ENCODE measurements at places on chromosomes 1 and 21.

- DNase-seq = no peak
- H3K27me3 ChIP-seq = no peaks in the 10 kb centered on the region
- H3K4me3 ChIP-seq = no peak overlapping the region
- no peaks in the 10 kb centered on the region for H3K36me3 ChIP-seq
- peaks cover 6% of the 10 kb centered on the region for H3K4me1 ChIP-seq
These were observed 99.9 kb downstream of the PBX1 start for GRCh38 chr1:164658864-164659263.

GRCh38 chr1:221829327-221830015, 87.6 kb upstream of the DUSP10 start:
- no peak overlapping the region for H3K27ac ChIP-seq
- H3K4me3 ChIP-seq = no peak overlapping the region
- no peaks in the 10 kb centered on the region for H3K36me3 ChIP-seq

- no peaks in the 10 kb centered on the region for H3K27me3 ChIP-seq
- no peaks in the 10 kb centered on the region for H3K36me3 ChIP-seq
- no peak overlapping the region for H3K27ac ChIP-seq
- no peak for DNase-seq
- H3K4me3 ChIP-seq = no peak overlapping the region
These were observed 44.2 kb downstream of the WDR64 start for GRCh38 chr1:241696172-241696814.

GRCh38 chr1:36843906-36844610, 190.3 kb downstream of the GRIK3 start:
- H3K27ac ChIP-seq = no peak overlapping the region
- peaks cover 25% of the 10 kb centered on the region for H3K4me1 ChIP-seq
- H3K36me3 ChIP-seq = no peaks in the 10 kb centered on the region

DNA sequence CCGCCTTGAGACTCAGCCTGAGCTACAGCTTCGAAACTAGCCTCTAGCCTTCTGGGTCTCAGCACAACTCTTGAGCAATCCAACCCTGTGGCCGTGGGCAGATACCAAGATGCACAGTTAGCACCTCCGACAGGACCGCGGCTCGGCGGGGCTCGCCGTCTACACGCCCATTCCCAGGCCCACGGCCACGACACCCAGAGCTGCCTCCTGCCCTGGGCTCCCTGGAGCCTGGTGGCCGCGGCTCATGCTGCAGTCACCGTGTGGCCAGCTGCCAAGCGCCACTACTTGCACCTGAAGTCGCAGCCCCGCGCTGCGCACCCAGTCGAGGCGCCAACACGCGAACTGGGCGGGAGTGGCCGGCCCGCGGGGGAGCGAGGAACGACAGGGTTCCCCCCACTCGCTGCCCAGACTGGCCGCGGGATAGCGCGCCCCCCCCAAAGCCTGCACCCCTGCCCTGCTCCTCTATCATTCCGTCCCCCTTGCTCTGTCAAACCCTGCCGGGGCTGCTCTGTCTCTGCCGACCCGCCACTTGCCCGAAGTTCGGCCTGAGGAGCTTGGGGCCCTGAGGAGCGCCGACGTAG, 729 bp upstream of the CDCA8 start:
- H3K27me3 ChIP-seq = no peaks in the 10 kb centered on the region
- DNase-seq = no peak
- no peak overlapping the region for H3K27ac ChIP-seq
- H3K4me3 ChIP-seq = peak overlapping the region; percentile 91

- peaks cover 5% of the 10 kb centered on the region for H3K4me1 ChIP-seq
- H3K27ac ChIP-seq = no peak overlapping the region
- H3K27me3 ChIP-seq = no peaks in the 10 kb centered on the region
- no peak for DNase-seq
These were observed 240.2 kb downstream of the USH2A start for GRCh38 chr1:216183007-216183406.

DNA sequence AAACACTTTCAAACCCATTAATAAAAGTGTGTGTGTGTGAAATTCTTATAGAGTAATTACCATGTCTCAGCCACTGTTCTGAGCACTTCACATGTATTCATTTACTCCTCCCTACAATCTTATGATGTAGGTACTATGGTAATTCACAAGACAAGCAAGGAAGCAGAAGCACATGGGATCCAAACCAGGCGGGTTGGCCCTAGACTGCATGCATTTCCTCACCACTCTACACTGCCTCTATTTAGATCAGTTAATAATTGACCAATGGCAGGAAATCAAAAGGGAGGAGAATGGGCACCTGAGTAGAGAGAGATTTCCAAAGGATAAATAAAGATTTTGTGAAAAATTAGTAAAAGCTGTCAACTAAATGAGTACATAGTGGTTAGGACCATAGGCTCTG, 15.7 kb downstream of the MAP3K21 start:
- H3K36me3 ChIP-seq = no peaks in the 10 kb centered on the region
- no peaks in the 10 kb centered on the region for H3K4me1 ChIP-seq
- no peak overlapping the region for H3K27ac ChIP-seq
- no peaks in the 10 kb centered on the region for H3K27me3 ChIP-seq
- no peak for DNase-seq

- no peak overlapping the region for H3K27ac ChIP-seq
- no peak for DNase-seq
- peaks cover 5% of the 10 kb centered on the region for H3K4me1 ChIP-seq
- H3K27me3 ChIP-seq = no peaks in the 10 kb centered on the region
These were observed 83.2 kb downstream of the APP start for GRCh38 chr21:26087223-26087918.

DNA sequence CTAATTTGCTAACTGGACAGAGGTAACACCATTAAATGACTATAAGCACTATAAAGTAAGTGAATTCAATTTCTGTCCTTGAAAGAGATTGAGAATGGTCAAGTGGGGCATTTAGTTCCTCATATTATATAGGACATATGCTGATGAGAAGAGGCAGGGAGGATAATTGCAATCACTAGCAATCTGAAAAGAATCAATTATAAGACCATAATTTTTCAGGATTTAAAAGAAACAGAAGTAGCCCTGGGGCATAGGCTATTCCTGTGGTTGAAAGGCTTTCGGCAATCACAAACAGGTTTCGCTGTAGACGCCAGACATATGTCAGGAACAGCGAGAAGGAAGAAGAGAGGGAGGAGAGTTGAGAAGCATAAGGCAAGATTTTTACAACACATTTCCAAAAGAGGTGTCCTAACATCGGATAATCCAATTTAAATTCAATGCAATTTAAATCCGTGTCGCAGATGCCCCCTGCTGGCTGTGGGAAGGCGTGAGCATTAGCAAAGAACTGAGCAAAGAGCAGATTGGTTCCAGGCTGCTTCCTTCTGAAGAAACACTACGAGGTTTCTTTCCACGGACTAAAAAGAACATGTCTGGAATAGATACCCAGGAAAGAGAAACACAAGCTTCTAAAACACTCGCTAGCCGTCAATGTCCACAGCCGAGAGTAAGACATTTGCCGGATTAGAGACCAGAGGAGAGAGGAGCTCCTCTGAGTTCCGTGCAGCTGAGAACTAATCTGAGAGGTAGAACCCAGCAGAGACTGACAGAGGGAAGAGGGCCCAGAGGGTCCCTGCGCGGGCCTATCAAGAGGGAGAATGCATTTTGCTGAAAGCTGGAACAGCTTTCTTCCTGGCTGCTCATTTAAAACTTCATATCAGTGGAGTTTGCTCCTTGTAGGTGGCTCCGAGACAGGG, 27.9 kb downstream of the RGS5 start:
- no peaks in the 10 kb centered on the region for H3K27me3 ChIP-seq
- no peak overlapping the region for H3K27ac ChIP-seq
- no peaks in the 10 kb centered on the region for H3K4me1 ChIP-seq
- no peaks in the 10 kb centered on the region for H3K36me3 ChIP-seq
- peak; percentile 19 for DNase-seq

GRCh38 chr1:185441605-185442004, 124.6 kb upstream of the IVNS1ABP start:
- no peak for DNase-seq
- no peaks in the 10 kb centered on the region for H3K36me3 ChIP-seq
- no peak overlapping the region for H3K27ac ChIP-seq
- H3K4me1 ChIP-seq = no peaks in the 10 kb centered on the region
- no peaks in the 10 kb centered on the region for H3K27me3 ChIP-seq

DNA sequence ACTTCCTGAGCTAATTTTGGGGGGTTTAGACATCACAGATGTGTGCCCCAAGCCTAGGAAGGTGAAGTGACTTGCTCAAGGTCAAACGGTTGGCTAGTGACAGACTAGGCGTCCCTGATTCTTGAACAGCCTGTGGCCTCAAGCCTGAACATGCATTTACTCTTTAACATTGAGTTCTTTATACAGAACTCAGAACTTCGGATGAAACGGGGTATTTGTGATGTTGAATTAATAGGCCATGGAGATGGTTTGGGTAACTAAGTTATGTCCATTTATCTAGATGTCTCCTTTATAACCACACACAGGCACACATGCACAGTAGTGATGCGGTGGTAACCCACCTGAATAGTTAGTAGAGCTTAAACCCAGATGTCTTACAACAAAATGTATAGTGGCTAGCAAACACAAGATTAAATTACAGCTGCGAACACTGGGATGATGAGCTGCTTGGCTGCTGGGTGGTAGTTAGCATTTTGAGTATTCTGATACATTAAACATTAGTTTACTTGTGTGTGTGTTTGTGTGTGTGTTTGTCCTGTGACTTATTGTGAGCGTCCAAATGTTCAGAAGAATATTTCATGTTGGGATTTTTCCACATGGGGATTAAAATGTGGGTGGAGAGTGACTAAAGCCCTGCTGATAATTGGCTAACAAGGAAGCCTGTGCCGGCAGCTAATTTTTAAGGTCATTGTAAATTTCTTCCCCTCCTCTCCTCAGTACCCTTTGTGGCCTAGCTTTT, 2.3 kb downstream of the ATP1A1 start:
- H3K4me3 ChIP-seq = no peak overlapping the region
- no peaks in the 10 kb centered on the region for H3K36me3 ChIP-seq
- H3K4me1 ChIP-seq = peaks cover 30% of the 10 kb centered on the region
- H3K27me3 ChIP-seq = no peaks in the 10 kb centered on the region
- no peak overlapping the region for H3K27ac ChIP-seq

Measured in H1 (cell line).